ENCODE measurements at places on chromosomes 2 and 18.

GRCh38 chr18:8218197-8218596 is 391.0 kb upstream of the RAB12 start:
- no peak for DNase-seq

DNA sequence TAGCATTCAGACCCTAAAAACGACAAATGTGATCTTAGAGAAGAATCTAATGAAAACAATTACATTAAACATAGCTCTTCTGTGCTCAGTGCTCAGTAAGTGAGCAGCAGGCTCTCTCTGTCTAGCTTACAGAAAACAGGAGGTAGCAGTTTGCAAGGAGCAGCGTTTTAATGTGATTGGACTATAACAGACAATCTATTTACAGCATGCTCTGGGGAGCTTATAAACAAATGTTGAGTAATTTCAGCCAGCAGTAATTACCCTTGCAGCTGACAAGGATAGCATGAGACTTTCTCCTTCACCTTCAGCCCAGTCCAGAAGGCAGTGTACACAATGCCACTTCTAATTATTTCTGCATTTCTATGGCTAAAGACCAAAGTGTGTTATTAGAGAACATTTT is 270.4 kb downstream of the FIGN start:
- no peak for DNase-seq

DNA sequence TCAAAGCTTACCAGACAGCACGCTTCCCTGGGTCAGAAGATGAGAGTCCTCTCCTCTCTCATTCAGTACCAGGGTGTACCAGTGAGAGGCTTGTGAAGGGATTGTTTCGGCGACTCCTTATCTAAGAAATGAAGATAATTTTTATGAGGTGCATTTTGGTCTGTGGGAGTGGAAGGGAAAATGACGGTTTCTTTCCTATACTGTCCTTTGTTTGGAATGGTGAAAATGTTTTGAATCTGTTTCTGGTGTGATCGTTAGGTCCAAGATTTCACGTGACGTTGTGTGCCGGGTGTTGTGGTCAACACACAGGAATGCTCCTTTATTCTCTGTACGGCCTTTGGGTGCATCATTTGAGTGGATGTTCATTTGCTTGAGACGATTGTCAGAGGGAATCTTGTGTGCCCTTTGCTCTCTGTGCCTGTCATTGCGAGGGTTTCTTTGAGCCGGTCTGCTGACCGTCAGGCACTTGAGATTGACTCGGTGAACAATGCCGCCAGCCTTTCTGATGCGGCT is 183.5 kb downstream of the AGAP1 start:
- no peak for DNase-seq

GRCh38 chr2:199743415-199744120 is 107.4 kb downstream of the FTCDNL1 start:
- DNase-seq = no peak

GRCh38 chr18:41395695-41396094 is 559.3 kb upstream of the PIK3C3 start:
- no peak for DNase-seq

DNA sequence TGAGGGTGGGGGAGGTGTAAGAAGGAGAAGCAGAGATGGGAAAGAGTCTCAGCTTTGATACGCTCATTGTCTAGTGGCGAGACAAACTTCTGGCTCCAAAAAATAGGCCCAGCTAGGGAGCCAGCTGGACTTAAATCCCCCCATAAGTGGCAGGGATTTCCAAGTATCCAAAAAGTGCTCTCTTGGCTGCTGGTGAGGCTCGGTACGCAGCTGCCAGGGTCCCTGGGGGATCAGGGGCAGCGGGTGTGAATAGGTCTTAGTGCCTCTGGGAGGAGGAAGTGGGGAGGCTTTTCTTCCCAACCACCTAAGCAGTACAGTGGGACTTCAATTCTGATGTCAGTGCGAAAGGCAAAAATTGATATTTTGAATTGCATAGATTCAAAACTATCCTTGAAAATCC is 73.5 kb downstream of the ALK start:
- no peak for DNase-seq

GRCh38 chr2:233446606-233447305 is 92.5 kb downstream of the DGKD start:
- DNase-seq = no peak

GRCh38 chr2:955829-956731 is 5.4 kb downstream of the SNTG2 start:
- DNase-seq = no peak

GRCh38 chr18:995629-996028 is 91.0 kb downstream of the ADCYAP1 start:
- DNase-seq = no peak

GRCh38 chr2:138274421-138275291 is 226.9 kb upstream of the SPOPL start:
- DNase-seq = no peak

- no peak for DNase-seq
These were observed 45.5 kb downstream of the GATA6 start for GRCh38 chr18:22214731-22215528.

DNA sequence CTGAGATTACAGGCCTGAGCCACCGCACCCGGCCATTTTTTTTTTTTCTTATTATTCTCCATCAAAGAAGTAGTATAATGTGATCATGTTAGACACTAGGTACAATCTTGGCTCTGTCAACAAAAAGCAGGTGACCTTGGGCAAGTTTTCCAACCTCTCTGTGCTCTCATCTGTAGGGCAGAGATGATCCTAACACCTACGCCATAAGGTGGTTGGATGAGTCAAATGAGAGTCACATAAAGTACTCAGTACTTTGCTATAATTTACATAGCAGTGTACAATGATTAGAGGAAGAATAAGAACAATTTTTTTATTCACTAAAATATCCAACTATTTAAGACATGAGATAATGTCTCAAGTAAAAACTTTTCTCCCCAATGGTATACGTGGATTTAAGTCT is 128.6 kb downstream of the TGIF1 start:
- no peak for DNase-seq

- no peak for DNase-seq
These were observed 145.5 kb downstream of the ACKR3 start for GRCh38 chr2:236715077-236715476.

DNA sequence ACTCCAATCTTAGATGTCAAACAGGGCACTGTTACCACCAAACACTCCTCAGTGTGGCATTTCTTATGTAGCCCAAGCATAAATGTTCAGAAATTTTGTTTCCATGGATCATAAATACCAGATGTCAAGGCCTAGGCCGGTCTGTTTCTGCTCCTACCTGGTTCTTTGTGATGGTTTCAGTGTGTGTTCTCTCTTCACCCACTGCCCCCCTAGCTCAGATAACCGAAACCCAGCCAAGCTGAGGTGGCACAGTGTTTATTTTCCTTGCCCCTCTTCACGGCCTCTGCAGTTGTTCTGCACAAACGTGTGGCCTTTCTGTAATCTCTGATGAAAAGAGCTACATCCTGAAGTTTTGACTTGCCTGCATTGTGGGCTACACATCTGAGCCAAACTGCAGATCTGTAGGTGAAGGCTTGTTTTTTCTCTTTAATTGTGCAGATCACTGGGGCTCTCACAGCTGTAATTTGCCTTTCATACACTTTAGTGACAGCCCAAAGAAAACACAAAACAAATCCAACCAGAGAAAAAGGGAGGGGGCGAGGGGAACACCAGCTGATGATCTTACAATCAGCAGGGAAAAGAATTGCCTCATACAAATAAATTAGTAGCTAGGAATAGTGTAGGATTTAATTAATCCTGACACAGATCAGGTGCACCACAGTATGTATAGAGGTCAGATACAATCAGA is 99.1 kb downstream of the NRP2 start:
- DNase-seq = no peak

GRCh38 chr2:47000679-47001075 is 85.1 kb upstream of the MCFD2 start:
- no peak for DNase-seq

DNA sequence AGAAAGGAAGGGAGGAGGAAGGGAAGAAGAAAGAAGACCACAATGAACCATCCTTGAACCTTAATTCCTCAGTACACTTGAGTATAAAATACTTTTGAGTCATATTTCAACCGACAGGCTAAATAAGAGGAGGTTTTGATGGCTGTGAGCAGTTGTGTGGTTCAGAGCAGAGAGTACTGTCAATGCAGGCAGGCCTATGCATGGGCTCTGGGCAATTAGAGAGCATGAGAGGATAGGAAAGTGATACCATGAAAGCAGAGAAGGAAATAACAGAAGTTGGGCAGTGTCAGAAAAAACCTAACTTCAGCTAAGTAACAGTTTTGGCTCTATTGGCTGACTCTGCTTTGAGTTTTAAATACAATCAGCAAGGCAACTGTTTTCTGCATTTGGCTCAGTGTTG is 123.6 kb upstream of the STK17B start:
- no peak for DNase-seq

DNA sequence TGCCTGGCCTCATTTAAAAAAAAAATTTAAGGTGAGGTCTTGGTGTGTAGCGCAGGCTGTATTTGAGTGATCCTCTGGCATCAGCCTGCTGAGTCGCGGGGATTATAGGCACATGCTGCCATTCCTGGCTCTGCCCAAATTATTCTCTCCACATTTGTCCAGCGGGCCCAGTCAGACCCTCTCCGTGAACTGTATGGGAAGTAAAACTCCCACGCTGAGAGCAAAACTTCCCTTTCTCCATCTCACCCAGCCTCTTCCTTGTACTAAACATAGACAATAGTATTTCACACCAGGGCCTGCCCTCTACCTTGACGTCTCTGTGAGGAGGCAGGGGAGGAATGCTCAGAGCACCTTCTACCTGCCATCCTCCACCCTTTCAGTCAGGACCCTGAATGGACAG is 37.0 kb downstream of the EIF4E2 start:
- DNase-seq = no peak
